ENCODE measurements at places on chromosomes 4 and X.

GRCh38 chrX:118726396-118726795 is 1.0 kb upstream of the IL13RA1 start:
- no peaks in the 10 kb centered on the region for H3K36me3 ChIP-seq
- no peak overlapping the region for H3K4me3 ChIP-seq
- H3K4me1 ChIP-seq: peaks cover 4% of the 10 kb centered on the region
- no peak overlapping the region for H3K27ac ChIP-seq
- DNase-seq: no peak

- H3K4me1 ChIP-seq: no peaks in the 10 kb centered on the region
- no peaks in the 10 kb centered on the region for H3K27me3 ChIP-seq
- no peaks in the 10 kb centered on the region for H3K36me3 ChIP-seq
- no peak overlapping the region for H3K27ac ChIP-seq
- no peak overlapping the region for H3K4me3 ChIP-seq
Observed at GRCh38 chr4:15735536-15735935, 32.7 kb downstream of the BST1 start.

DNA sequence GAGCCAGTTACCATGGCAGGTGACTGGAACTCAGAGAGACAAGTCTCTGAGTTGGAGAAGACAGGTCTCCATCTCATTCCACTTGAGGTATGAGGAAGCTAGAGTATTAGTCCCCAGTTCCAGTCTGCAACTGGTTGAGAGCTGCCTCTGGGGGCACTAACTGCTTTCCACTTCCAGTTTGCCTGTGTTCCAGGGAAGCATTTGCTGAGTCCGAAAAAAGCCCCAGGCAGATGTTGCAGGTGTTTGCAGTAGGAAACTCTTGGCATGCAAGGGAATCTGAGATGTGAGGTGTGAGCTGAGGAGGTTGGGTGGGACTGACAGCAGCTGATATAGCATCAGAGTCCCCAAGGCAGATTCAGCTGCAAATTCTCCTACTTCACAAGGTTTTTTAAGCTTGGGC is 272.2 kb upstream of the CASK start:
- H3K4me3 ChIP-seq: no peak overlapping the region
- no peaks in the 10 kb centered on the region for H3K4me1 ChIP-seq
- no peak overlapping the region for H3K27ac ChIP-seq
- no peaks in the 10 kb centered on the region for H3K36me3 ChIP-seq
- no peaks in the 10 kb centered on the region for H3K27me3 ChIP-seq

DNA sequence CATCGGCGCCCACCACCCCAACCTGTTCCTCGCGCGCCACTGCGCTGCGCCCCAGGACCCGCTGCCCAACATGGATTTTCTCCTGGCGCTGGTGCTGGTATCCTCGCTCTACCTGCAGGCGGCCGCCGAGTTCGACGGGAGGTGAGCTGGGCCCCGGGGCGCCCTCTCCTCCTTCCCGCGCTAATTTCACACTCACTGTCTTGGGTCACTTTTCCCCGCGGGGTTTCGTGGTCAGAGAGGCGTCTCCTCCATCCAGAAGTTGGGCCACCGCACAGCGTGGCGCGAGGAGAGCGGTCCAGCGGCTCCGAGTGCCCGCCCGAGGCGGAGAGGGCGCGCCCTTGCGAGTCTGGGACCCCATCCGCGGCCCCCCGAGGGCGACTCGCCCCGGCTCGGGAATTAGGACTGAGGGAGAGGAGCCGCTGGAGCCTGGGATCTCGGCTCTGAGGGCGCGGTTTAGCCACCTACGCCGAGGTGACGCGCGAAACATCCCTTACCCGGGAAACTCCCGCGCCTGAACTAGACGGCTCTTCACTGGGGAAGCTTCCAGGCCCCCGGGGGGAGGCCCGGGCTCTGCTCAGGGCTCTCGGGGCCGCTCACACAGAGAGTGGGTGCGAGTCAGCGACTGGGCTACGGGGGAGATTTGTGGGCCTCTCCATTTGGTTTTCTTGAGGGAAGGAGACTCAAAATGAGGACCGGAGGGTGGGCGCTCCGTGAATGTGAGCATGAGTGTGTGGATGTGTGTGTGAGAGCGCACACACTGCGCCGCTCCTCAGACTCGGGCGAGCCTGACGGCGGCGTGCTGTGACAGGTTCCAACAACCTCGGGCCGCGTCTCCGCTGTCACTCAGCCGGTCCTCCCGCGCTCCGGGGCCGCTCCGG is 551 bp downstream of the NPNT start:
- no peaks in the 10 kb centered on the region for H3K36me3 ChIP-seq
- H3K27ac ChIP-seq: no peak overlapping the region
- no peak overlapping the region for H3K4me3 ChIP-seq
- DNase-seq: no peak
- H3K27me3 ChIP-seq: peaks cover 20% of the 10 kb centered on the region

DNA sequence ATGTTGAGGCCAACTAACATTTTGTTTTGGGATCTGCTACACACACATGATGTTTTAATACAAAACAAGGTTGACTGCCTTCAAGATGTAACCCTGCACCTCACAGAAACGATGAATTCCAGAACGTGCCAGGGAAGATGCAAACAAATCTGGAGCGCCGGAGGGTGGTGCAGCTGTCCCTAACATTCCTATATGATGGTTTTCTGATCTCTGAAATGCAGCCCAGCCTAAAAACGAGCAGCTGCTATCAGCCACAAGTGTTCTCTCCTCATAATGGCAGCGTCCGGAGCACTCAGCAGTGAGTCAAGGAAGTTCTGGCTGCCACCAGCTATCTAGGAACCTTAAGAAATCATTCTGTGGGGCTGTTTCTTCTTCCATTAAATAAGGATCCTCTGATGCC is 333.4 kb downstream of the NR3C2 start:
- H3K36me3 ChIP-seq: no peaks in the 10 kb centered on the region
- H3K4me3 ChIP-seq: no peak overlapping the region
- H3K27ac ChIP-seq: no peak overlapping the region
- no peaks in the 10 kb centered on the region for H3K4me1 ChIP-seq
- no peaks in the 10 kb centered on the region for H3K27me3 ChIP-seq
- no peak for DNase-seq

- no peaks in the 10 kb centered on the region for H3K27me3 ChIP-seq
- H3K27ac ChIP-seq: no peak overlapping the region
- no peaks in the 10 kb centered on the region for H3K4me1 ChIP-seq
- H3K36me3 ChIP-seq: no peaks in the 10 kb centered on the region
- no peak for DNase-seq
Observed at GRCh38 chr4:137375111-137375850, 157.0 kb downstream of the PCDH18 start.

DNA sequence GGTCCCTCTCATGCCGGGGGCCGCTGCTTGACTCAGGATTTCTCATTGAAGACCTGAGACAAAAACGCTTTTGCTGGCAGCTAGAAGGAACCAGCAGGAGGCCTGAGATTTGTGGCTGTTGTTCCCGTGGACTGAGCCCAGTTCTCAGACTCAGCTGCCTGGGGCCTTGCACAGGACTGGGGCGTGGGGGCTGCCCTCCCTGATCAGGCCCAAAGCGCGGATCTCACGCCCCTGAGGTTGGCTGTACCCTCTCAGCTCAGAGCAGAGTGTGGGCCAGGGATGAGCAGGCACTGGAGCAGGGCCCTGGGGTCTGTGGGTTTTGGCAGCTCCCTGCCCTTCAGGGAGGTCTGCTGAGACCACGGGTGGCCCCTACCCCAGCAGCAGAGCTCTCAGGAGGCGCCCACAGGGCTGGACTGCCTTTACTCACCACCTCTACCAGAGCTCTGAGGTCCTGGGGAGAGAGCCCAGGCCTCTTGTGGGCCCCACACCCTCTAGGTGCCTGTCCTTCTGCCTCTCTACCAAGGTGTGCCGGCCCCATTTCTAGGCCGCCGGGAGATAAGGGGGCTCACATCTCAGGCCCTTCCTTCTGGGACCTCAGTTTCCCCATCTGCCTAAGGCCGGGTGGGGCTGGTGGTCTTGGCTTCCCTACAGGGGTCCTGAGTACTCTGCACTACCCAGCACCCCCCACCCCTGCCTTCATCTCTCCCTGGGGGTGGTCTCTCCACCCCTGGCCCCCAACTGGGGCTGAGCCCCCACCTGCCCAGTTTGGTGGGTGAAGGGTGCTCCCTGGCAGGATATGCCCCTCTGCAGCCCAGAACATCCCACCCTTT is 5.6 kb downstream of the MSANTD1 start:
- DNase-seq: no peak
- no peaks in the 10 kb centered on the region for H3K4me1 ChIP-seq
- no peaks in the 10 kb centered on the region for H3K36me3 ChIP-seq
- no peak overlapping the region for H3K27ac ChIP-seq
- H3K27me3 ChIP-seq: no peaks in the 10 kb centered on the region

DNA sequence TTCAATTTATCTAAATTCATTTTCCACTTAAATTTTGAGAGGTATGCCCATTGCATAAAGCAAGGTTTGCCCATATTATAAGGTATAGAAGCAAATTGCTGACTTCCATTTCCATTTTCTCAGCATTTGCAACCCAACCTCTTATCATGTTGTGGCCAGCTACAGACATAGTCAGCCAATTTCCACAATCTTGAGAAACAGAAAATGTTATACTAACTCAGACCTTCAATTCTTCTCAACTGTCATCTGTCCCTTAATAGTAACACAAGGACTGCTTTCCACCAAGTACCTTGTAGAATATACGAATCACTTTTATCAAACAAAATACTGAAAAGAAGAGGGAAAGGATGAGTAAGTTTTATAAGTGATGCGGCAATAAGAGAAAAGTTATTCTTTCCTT is 11.2 kb upstream of the GRIA3 start:
- H3K36me3 ChIP-seq: no peaks in the 10 kb centered on the region
- no peak overlapping the region for H3K27ac ChIP-seq
- H3K27me3 ChIP-seq: no peaks in the 10 kb centered on the region
- no peak overlapping the region for H3K4me3 ChIP-seq
- H3K4me1 ChIP-seq: no peaks in the 10 kb centered on the region

- no peaks in the 10 kb centered on the region for H3K27me3 ChIP-seq
- no peak overlapping the region for H3K27ac ChIP-seq
- no peaks in the 10 kb centered on the region for H3K4me1 ChIP-seq
- H3K36me3 ChIP-seq: no peaks in the 10 kb centered on the region
Observed at GRCh38 chrX:37677765-37678164, 7.8 kb upstream of the XK start.

GRCh38 chr4:37938208-37938607 is 22.0 kb upstream of the PTTG2 start:
- H3K27me3 ChIP-seq: no peaks in the 10 kb centered on the region
- no peak overlapping the region for H3K4me3 ChIP-seq
- H3K4me1 ChIP-seq: no peaks in the 10 kb centered on the region
- H3K27ac ChIP-seq: no peak overlapping the region
- no peak for DNase-seq
- H3K36me3 ChIP-seq: no peaks in the 10 kb centered on the region

DNA sequence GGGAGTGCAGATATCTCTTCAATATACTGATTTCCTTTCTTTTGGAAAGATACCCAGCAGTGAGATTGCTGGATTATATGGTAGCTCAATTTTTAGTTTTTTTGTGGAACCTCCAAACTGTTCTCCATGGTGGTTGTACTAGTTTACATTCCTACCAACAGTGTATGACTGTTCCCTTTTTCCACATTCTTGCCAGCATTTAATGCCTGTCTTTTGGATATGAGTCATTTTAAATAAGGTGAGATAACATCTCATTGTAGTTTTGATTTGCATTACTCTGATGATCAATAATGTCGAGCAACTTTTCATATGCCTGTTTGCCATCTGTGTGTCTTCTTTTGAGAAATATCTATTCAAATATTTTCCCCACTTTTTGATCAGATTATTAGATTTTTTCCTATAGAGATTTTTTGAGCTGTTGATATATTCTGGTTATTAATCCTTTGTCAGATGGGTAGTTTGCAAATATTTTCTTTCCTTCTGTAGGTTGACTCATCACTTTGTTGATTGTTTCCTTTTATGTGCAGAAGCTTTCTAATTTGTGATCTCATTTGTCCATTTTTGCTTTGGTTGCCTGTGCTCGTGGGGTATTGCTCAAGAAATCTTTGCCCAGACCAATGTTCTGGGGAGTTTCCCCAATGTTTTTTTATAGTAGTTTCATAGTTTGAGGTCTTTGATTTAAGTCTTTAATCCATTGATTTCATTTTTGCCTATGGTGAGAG is 552.7 kb downstream of the ZNF674 start:
- H3K4me1 ChIP-seq: no peaks in the 10 kb centered on the region
- no peak overlapping the region for H3K4me3 ChIP-seq
- no peak overlapping the region for H3K27ac ChIP-seq
- no peaks in the 10 kb centered on the region for H3K27me3 ChIP-seq
- no peaks in the 10 kb centered on the region for H3K36me3 ChIP-seq

DNA sequence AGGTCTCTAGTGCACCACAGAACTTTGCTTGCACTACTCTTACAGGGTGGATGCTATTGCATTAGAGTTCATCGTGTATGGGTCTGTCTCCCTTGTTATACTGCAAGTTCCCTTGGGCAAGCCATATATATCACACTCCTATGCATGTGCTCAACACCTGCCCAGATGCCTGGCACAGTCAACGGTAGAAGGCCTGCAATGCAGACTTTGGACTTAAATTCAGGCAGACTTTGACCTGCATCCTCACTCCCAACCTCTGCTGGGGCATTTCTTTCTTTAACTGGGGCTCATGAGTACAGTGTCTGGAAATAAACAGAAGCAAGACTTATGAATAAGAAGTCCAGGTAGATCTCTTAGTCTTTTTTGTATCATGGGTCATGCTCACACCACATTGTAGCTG is 148.2 kb downstream of the LDB2 start:
- no peak for DNase-seq
- no peak overlapping the region for H3K4me3 ChIP-seq
- no peaks in the 10 kb centered on the region for H3K27me3 ChIP-seq
- peaks cover 3% of the 10 kb centered on the region for H3K4me1 ChIP-seq
- no peak overlapping the region for H3K27ac ChIP-seq

- peak within 1 kb of the TSS; percentile 84 for H3K4me3 ChIP-seq
- H3K36me3 ChIP-seq: no peaks in the 10 kb centered on the region
- H3K27me3 ChIP-seq: no peaks in the 10 kb centered on the region
- peak; percentile 77 for DNase-seq
- H3K4me1 ChIP-seq: no peaks in the 10 kb centered on the region
Observed at GRCh38 chrX:129523079-129523911, at the start of gene SMARCA1. SMARCA1 (minus strand) TSS chrX:129523490; CDS start chrX:129523370, 120 bp downstream.

GRCh38 chrX:5753291-5753690 is 475.4 kb downstream of the NLGN4X start:
- no peaks in the 10 kb centered on the region for H3K4me1 ChIP-seq
- H3K36me3 ChIP-seq: no peaks in the 10 kb centered on the region
- no peak for DNase-seq

DNA sequence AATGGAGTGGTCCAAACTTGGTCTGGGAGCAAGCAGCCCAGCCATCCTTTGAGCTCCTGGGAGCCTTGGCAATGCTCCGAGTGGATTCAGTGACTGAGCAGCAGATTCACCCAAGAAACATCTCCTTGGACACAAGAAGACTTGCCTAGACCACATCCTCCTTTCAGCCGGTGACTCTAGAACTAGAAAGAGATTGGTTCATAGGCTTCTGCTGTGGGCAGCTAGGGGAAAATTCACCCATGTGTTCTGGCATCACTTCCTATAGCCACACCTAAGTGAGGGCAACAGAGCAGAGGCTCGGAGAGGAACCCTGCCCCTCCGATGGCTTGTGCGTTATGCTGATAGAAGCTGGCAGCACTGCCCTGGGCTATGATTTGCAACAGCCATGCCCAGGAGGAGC is 16.0 kb downstream of the ZNF275 start:
- H3K4me3 ChIP-seq: no peak overlapping the region
- DNase-seq: no peak
- no peak overlapping the region for H3K27ac ChIP-seq
- H3K27me3 ChIP-seq: no peaks in the 10 kb centered on the region

All from mesendoderm (in vitro differentiated cells).